AG04449 (cell line): ENCODE measurements at places on chromosomes 2 and 18.

DNA sequence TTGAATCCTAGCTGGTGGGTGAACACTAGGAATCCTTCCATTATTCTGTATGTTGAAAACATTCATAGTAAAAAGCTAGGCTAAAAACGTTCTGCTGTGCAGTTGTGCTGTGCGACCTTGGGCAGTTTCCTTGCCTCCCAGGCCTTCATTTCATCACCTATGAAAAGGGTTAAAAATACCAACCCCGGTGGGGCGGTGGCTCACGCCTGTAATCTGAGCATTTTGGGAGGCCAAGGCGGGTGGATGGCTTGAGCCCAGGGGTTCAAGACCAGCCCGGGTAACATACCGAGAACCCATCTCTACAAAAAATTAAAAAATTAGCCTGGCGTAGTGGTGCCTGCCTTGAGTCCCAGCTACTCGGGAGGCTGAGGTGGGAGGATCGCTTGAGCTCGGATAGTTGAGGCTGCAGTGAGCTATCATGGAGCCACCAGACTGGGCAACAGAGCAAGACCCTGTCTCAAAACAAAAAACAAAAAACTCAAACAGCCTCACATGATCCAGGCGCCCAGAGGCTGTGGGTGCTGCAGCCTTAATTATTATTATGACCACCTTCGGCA is 2.9 kb upstream of the RRM2 start:
- no peak for DNase-seq

GRCh38 chr2:118185210-118186109 is 97.2 kb downstream of the INSIG2 start:
- DNase-seq, result no peak

DNA sequence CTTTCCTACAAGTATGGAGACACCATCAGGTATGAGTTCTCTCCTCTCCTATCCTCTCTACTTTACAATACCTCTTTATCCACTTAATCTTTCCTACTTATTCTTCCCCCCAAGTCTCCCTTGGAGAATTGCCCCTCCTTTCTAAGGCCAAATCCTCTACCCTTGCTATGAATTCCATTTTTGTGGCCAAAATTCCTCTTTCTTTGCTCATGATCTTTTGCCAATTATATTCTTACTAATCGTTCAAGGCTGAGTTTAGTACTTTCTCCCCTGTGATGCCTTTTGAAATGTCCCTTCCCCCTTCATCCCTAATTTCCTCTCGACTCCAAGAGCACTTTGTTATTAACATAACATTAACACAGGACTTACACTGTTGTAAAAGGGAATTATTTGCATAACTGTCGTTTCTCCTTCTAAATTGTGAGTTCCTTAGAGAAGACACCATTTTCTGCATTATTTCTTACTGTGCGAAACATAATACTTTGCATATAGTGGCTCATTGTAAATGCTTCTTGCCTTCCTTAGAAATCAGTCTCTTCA is 133.4 kb downstream of the KCTD1 start:
- no peak for DNase-seq

DNA sequence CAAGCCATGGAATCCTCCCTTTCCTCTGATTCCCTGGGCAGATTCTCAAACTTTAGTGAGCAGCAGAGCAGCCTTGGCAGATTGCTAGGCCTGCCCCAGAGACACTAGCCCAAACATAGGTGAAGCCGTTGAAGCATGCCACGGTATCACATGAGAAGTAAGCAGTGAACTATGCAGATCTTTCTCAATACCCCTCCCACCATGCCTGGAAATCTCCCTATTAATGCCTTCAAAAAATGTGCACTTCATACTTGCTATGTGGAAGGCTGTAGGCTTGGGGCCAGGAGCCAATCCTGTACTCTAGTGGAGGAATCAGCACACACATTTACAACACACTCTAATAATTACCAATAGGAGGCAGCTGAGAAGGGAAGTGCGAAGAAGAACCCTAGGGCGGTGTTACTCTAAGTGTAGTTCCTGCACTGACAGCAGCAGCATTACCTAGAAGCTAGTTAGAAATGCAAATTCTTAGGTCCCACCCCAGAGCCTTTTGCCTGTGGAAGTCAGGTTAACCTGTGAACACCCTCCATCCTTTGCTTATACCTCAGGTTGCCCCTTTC is 305.1 kb upstream of the SPRED2 start:
- DNase-seq, result no peak

GRCh38 chr2:27584597-27584996 is 1.8 kb downstream of the ZNF512 start:
- DNase-seq, result no peak

DNA sequence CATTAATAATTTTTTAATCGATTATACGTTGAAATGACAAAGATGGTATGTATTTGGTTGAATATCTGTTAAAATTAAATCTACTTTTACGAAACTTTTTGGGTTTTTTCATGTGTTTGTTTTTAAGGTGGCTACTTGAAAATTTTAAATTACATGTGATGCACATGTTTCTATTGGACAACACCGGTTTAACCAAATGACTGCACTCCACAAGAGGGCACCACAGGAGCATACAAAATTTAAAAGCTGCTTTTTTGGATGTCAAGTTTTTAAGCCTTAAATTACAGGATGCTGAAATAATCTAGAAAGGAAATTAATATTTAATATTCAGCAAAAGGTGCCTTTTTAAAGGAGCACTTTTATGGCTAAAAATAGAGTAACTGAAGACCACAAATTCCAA is 98.7 kb downstream of the ACVR1 start:
- no peak for DNase-seq

DNA sequence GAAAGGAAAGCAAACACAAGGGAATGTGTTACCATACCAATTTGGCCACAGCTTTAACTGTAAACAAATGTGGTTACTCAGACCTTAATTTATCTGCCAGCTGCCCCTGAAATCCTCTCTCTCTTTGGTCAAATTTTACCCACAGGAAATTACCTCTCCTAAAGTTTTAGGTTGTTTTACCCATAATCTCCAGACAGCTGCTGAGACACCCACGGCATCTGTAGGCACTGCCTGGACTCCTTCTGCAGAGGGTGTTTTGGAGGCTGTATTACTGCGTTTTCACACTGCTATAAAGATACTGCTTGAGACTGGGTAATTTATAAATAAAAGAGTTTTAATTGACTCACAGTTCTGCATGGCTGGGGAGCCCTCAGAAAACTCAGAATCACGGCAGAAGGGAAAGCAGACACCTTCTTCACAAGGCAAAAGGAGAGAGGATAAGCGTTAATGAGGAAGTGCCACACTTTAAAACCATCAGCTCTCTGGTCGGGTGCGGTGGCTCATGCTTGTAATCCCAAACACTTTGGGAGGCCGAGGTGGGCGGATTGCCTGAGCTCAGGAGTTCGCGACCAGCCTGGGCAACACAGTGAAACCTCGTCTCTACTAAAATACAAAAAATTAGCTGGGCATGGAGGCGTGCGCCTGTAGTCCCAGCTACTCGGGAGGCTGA is 677.5 kb upstream of the FSHR start:
- DNase-seq, result no peak

GRCh38 chr2:67489396-67489795 is 92.3 kb downstream of the ETAA1 start:
- no peak for DNase-seq

DNA sequence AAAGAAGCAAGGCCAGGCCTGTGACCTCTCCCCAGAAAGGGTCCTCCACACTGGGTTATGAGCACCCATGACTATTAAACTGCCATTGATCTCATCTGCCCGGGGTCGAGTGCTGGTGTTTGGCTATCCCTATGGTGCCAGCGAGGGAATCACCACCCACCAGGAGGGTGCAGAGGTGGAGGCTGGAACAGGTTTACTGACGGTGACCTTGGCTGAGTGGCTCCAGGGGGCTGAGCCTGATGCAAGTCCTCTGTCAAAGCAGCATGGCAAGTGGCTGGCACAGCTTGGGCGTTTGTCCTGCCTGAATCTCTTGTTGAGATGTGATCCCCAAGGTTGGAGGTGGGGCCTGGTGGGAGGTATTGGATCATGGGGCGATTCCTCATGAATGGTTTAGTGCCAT is 196.4 kb upstream of the HDAC4 start:
- DNase-seq, result no peak

DNA sequence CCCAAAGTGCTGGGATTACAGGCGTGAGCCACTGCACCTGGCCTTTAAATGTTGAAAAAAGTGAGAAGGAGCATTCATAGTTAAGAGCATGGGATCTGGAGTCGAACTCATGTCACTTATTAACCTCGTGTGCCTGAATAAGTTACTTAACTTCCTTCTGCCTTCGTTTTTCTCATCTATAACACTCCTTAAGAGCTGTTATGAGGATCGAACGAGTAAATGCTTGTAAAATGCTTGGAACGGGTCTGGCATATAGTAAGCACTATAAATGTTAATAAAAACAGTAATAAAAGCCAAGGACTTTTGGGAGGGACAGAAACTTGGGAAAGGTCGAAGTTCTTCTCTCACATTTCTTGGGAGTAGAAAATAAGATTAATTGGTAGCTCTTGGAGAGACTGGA is 40.8 kb downstream of the RAB10 start:
- DNase-seq, result no peak

- no peak for DNase-seq
Measured at GRCh38 chr2:106127282-106127771, 66.8 kb downstream of the UXS1 start.

DNA sequence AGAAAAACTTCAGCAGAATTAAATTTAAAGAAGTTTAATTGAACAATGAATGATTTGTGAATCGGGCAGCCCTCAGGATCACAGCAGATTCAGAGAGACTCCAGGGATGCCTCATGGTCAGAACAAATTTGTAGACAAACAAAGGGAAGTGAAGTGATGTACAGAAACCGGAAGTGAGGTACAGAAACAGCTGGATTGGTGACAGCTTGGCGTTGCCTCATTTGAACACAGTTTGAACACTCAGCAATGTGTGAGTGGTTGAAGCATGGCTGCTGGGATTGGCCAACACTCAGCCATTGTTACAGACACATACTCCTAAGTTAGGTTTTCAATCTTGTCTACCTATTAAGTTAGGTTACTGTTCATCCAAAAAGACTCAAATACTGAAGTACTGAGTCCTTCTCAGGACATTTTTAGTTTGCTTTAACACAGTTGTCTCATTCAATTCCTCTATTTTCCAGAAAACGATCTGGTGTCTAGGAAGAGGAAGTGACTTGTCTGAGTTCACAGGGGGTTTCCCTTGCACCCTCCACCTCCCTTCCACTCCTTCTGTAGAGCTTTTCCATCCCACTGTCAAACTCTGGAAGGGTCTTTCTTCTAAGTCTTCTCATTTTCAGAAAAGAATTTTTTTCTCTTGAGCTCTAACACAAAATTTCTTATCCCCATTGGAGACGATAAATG is 137.9 kb downstream of the SLC4A3 start:
- no peak for DNase-seq

DNA sequence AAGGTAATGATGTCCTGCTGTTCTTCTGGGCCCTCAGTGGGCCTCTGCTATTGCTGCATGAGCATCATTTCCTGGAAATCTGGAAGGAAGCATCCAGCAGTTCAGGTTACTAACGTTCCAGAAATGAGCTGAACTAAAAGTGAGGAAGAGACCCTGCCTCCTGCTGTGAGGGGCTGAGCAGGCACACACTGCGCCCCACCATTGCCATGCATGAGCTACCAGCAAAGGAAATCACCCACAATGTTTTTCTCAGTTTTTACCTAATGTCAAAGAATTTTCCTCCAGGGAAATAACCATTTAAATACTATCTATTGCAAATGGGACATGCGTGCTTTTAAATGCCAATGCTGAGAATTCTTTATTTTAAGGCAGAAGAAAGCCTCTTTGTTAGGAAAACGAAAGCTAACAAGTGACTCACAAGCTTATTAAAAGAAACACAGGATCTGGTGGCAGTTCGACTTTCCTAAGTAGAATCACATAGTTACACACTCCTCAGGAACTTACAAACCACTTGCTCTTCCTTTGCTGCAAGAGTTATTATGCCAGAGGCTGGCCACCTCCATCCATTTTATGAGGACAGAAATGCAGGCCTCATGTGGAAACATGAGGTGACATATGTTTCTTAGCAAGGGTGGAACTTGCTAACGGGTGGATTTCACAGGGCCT is 152.6 kb upstream of the TTC39C start:
- peak; percentile 88 for DNase-seq

DNA sequence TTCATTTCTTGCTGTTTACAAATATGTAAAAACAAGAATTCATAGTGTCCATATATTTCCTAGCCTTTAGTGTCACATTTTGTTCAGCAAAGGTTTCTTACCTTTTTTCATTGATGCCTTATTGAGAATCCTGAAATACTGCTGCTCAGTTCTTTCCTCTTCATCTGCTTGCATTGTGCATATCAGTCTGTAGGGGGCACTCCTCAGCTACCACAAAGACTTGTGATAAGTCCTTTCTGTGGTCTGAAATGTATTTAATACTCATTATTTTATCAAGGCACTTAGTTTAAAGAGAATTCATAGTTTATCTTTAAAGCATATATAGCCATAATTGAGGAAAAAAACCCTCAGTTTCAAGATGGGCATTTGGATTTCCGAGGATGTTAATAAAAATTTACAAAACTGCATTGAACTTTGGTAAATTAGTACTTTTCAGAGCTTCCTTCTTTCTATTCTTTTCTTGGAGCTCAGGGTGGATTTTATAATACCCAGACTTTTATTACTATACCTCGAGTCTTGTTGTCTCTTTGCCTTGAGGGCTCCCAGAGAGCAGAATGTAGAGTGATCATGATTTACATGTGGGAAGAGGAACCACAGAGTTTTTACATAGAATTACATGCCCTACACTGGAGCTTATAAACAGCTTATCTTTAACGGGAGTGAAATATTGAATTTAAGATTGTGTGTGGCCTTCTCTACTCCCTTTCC is 570.1 kb downstream of the PLCL1 start:
- DNase-seq, result peak; percentile 49

DNA sequence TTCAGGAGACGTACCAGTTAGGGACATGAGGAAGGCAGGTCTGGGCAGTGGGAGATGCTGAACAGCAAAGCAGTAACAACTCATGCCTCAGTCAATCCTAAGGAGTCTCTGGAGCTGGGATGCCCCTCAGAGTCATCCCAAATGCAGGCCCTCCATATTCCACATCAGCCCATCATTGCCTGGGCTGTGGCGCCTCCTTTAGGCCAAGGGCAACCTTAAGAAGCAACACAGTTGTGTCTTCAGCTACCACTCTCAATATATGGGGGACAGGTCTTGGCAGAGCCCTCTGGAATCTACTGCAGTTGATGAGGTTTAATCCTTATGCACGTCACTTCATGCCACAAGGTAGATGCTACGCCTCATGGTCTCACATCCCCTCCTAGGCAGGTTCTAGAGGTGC is 682.0 kb upstream of the RAB6C start:
- no peak for DNase-seq

DNA sequence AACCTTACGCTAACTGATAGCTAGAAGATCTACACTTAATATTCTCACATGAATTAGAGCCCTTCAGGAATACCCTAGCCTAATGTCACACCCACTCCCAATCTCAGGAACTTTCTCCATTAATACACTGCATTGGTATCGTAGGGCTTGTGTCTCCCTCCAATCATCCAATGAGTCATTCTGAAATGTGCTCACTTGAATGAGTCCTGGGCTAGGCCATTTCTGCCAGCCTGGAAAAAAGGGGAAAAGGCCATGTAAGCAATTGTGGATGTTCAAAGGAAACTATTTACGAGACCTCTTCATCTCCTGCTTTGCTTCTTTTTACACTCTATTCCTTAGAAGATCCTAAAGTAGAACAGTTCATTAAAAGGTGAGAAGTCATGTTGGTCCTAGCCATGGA is 18.8 kb downstream of the ZEB2 start:
- no peak for DNase-seq

- DNase-seq, result no peak
Measured at GRCh38 chr18:68447286-68447685, 267.6 kb downstream of the TMX3 start.

- DNase-seq, result no peak
Measured at GRCh38 chr2:227411320-227411989, 23.7 kb upstream of the SCYGR1 start.

- DNase-seq, result no peak
Measured at GRCh38 chr2:14751581-14751980, 119.1 kb downstream of the LRATD1 start.
